ENCODE measurements at places on chromosomes 1 and 21.

- H3K27me3 ChIP-seq: peaks cover 25% of the 10 kb centered on the region
- no peaks in the 10 kb centered on the region for H3K36me3 ChIP-seq
- no peaks in the 10 kb centered on the region for H3K4me1 ChIP-seq
- H3K4me3 ChIP-seq: no peak overlapping the region
- H3K27ac ChIP-seq: no peak overlapping the region
Measured at GRCh38 chr1:247528812-247529474, 7.3 kb downstream of the OR2C3 start.

DNA sequence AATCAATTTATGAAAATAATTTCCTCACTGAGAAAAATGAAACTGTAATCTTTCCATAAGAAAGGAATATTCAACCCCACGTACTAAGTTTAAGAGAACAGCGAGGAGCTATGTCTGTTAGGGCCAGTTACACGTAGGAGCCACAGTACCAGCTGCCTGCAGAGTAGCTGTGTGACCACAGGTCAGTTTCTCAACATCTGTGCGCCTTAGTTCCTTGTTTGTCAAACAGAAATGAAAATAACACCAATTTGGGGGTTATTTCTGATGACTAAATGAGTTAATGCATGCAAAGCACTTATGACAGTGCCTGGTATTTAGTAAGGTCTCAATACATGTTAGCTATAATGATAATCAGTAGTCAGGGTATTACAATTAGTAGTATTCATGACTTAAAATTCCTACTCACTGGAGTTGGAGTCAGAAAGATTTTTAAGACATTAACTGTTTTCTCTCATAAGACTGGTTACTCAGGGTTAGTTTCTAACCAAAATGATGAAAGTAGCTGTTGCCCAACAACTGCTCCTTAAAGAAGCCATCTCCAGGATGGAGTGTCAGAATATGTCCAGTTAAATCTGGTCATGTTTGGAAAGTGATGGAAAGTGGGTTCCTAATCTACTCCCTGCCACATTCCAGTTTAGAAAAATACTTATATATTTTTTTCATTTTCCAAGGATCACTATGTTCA lies 85.8 kb upstream of the ZNF648 start:
- H3K4me1 ChIP-seq: peaks cover 10% of the 10 kb centered on the region
- H3K27me3 ChIP-seq: peaks cover 18% of the 10 kb centered on the region
- no peak overlapping the region for H3K4me3 ChIP-seq
- H3K27ac ChIP-seq: no peak overlapping the region
- no peaks in the 10 kb centered on the region for H3K36me3 ChIP-seq
- no peak for DNase-seq

DNA sequence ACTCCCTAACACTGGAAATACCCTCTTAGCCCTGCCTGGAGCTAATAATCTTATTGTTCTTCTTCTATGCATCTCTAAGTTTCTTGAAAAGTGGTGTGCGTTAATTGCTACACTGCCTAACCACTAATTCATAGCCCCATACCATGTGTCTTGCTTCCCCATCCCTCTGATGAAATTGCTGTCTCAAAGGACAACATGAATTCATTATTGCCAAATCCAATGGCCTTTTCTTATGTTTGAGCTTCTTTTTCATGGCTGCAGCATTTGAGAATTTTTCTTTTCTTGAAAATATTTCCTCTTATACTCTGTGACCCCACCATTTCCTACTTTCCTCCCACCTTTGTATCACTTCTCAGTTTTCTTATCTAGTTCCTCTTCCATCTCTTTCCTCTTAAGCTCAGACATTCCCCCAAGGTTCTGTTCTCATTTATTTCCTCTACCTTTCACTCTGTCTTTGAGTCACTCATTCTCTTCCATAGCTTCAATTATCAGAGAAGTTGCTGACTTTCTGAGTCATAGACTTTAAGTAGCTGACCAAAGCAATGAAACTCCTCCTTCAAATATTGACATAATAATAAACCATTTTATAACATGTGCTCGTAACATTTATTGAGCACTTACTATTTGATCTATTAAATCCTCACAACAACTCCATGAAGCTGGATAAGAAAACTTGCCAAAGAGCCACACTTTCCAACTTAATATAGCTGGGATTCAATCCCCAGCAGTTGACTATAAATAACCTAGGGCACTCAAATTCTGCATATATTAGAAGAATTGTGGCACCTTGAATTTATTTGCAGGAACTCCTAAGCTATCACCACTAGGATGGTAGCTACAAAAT lies 35.5 kb upstream of the ATP6V1G3 start:
- DNase-seq: no peak
- H3K4me3 ChIP-seq: peak overlapping the region; percentile 0
- H3K4me1 ChIP-seq: peaks cover 17% of the 10 kb centered on the region

DNA sequence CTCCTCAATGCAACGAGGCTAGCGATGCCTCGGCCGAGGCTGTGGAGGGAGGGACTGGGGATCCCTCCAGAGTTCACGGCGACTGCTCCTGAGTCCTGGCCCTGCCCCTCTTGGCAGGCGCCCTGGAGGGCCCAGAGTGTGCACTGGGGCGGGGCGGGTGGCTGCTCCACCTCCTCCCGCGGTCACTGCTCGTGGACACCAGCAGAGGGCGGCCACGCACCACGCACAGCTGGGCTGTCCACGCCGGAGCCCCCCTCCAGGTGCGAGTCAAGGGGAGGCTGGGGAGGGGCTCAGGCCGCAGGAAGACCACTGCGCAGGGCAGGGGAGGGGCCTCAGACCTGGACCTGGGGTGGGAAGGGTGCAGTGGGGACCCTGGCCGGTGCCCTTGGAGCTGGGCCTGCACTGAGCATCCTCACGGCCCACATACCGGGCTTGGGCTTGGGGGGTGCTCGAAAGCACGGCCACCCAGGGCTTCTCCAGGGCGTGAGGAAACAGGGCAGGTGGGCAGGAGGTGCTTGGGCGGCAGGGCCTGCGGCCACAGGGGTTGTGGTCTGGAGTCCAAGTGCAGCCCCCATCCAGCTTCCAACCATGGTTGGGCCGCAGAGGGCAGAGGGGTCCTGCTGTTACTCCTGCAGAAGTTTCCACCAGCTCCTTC lies 20.6 kb upstream of the TTC34 start:
- H3K4me1 ChIP-seq: peaks cover 2% of the 10 kb centered on the region
- DNase-seq: no peak
- H3K27me3 ChIP-seq: peaks cover 29% of the 10 kb centered on the region
- H3K36me3 ChIP-seq: no peaks in the 10 kb centered on the region

GRCh38 chr1:233138788-233139585 lies 156.5 kb downstream of the PCNX2 start:
- H3K4me1 ChIP-seq: no peaks in the 10 kb centered on the region
- no peak for DNase-seq
- peaks cover 3% of the 10 kb centered on the region for H3K27me3 ChIP-seq
- no peak overlapping the region for H3K4me3 ChIP-seq
- no peak overlapping the region for H3K27ac ChIP-seq
- H3K36me3 ChIP-seq: peaks cover 27% of the 10 kb centered on the region

GRCh38 chr1:207084701-207085180 lies 3.9 kb upstream of the C4BPB start:
- H3K4me3 ChIP-seq: no peak overlapping the region
- no peaks in the 10 kb centered on the region for H3K27me3 ChIP-seq
- H3K36me3 ChIP-seq: no peaks in the 10 kb centered on the region
- no peak overlapping the region for H3K27ac ChIP-seq

DNA sequence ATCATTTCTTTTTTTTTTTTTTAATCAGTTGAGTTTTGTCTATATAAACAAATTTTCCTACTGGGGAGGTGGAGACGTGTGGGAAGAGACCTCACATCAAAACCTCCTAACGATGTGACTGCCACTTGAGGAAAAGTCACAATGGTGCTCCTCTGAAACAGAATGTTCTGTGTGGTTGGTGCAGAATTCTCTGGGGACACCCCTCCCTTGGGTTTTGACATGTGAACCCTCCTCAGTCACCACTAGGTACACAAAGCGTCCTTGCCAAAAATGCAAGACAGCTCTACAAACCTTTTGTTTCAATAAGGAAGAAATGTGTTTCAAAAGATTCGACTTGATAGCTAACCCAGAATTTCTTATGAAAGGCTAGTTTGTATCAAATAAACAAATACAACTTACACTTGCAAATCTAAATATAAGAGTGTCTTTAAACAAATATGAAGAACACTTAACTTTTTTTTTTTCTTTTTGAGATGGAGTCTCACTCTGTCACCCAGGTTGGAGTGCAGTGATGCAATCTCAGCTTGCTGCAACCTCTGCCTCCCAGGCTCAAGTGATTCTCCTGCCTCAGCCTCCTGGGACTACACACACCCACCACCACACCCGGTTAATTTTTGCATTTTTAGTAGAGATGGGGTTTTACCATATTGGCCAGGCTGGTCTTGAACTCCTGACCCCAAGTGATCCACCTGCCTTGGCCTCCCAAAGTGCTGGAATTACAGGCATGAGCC lies 9.3 kb downstream of the SLC25A24 start:
- H3K27ac ChIP-seq: peak overlapping the region; percentile 9
- peaks cover 40% of the 10 kb centered on the region for H3K4me1 ChIP-seq
- peak; percentile 15 for DNase-seq
- H3K27me3 ChIP-seq: no peaks in the 10 kb centered on the region

DNA sequence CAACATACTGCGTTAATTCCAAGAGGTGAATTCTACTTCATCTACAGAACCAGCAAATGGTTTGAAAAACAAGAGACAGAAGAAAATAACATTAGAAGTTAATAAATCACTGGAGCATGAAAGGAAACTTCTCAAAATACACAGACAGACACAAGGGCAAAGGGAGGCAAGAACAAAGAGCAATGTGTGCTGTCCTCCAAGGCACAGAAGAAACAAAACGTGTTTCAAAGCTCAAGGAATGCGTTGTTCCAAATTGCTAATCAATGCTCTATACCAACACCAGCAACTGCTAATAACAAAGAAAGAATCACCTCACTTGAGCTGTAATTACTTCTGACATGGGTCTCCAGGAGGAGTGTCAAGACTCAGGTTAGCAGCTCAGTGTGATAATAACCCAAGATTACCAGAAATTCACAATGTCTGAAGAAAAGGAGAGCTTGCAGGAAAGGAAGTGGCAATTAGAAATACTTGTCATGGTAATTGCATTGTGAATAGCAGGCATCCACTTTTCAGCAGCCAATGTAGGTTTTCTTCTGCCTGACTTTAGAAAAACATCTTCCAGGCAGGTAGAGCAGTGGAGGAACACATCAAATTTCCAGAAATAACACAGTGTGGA lies 175.4 kb downstream of the SEC16B start:
- H3K36me3 ChIP-seq: no peaks in the 10 kb centered on the region
- no peak for DNase-seq
- no peaks in the 10 kb centered on the region for H3K27me3 ChIP-seq

DNA sequence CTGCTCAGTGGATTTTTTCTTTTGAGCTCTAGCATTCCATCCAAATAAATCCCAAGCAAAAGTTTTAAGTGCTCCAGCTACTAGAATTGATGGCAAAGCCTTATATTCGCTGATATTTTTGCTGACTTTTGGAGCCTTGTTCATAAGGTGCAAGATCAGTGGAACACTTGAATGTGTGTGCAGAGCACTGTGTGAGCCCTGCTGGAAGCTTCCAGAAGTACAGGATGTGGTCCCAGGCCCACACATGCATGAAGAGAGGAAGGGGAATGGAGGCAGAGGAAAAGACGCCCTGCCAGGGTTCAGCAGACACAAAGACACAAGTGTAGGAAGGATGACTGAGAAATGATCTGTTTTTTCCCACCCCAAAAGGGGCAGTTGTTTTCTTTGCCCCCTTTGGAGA lies 169.4 kb downstream of the KCNJ6 start:
- no peaks in the 10 kb centered on the region for H3K36me3 ChIP-seq
- no peak for DNase-seq
- H3K27me3 ChIP-seq: peaks cover 3% of the 10 kb centered on the region
- H3K4me1 ChIP-seq: peaks cover 6% of the 10 kb centered on the region
- no peak overlapping the region for H3K27ac ChIP-seq

- H3K27ac ChIP-seq: no peak overlapping the region
- no peak for DNase-seq
- H3K27me3 ChIP-seq: peaks cover 30% of the 10 kb centered on the region
- no peaks in the 10 kb centered on the region for H3K36me3 ChIP-seq
Measured at GRCh38 chr1:32715901-32716311, 13.3 kb upstream of the SYNC start.

DNA sequence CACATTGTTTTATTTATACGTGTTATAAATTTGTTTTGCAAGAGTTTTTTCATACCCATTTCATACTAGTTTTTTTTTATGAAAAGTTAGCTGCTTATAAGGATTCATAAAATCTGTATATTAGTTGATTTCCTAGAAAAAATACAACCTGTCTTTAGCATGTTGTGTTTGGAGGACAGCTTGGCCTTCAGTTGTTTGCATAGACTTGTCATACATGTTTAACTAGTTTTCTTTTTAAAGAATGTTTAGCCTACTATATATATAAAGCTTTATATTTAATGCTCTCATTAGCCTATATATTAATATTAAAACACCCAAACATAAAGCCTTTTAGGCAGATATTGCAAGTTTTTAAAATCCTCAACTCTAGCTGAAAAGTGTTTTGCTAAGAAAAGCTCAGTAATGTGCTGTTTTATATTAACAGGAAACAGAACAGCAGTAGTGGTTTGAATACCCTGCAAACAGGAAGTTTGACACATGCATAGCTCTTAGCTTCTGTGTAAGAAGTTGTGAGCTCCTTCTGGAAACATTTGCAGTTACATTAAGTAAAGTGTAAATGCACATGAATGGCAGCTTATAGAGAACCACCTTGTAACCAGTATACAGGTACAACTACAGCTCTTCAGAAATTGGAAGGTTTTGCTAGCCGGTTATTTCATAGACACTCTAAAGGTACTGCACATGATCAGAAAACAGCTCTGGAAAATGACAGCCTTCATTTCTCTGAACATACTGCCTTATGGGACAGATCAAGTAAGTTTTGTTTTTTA lies at the start of gene PRKACB:
Gene PRKACB (plus strand): TSS at position 476 of the 770 bp plus-strand sequence. CDS start 91 bp downstream, at position 567.
- H3K4me3 ChIP-seq: peak within 1 kb of the TSS; percentile 86
- peak within 1 kb of the TSS; percentile 95 for H3K27ac ChIP-seq
- peaks cover under 1% of the 10 kb centered on the region for H3K36me3 ChIP-seq

- H3K27ac ChIP-seq: no peak overlapping the region
- no peak overlapping the region for H3K4me3 ChIP-seq
- peaks cover 24% of the 10 kb centered on the region for H3K4me1 ChIP-seq
Measured at GRCh38 chr1:246785494-246786111, 61.4 kb downstream of the SCCPDH start.

DNA sequence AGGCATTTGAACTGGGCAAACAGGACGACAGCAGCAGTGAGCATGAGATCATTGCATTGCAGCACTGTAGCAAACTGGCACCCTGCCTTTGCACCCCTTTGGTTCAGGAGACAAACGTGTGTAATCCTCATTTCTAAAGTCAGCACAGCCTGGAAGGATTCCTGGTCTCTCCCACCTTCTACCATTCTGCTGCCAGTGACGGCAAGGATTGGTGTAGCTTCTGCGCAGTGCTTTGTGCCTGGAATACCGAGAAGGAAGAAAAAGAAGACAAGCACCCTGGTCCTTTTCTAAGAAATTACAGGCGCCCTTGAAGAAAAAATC lies 805.3 kb downstream of the USP25 start:
- H3K4me3 ChIP-seq: no peak overlapping the region
- no peaks in the 10 kb centered on the region for H3K4me1 ChIP-seq
- no peak for DNase-seq
- no peak overlapping the region for H3K27ac ChIP-seq
- no peaks in the 10 kb centered on the region for H3K36me3 ChIP-seq

GRCh38 chr1:28744184-28744583 lies 7.4 kb downstream of the YTHDF2 start:
- DNase-seq: no peak
- peaks cover 59% of the 10 kb centered on the region for H3K4me1 ChIP-seq
- H3K27ac ChIP-seq: no peak overlapping the region
- H3K36me3 ChIP-seq: peaks cover 58% of the 10 kb centered on the region
- H3K27me3 ChIP-seq: no peaks in the 10 kb centered on the region
